ENCODE measurements at places on chromosomes 7 and 10.

DNA sequence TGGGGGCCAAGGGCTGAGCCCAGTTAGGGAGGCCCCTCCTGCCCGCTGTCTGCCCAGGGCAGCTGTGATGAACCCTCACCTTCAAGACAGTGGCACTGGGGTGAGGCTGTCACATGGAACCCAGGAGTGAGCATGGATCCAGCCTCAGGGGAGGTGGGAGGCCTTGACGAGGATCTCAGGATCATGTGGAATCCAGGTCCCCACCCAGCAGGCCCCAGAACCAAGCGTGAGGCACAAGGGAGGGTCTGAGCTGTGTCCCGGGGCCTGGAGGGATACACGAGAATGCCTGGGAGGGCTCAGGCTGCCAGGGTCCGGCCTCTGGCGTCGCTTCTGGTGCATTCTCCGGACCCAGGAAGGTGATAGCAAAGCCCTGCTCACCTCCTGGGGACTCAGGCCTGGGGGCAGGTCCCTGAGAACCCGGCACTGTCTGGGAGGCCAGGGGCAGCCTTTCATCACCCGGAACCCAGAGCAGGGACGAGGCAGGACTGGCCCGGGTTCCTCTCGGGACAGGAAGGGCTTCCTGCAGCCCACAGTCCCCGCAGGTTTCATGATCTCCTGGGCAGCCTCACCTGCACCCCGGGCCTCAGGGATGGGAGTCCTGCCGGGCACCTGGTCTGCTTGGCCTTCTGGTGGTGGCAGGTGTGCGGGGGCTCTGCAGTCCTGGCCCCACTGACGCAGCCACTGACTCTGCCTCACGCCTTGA is 17.5 kb downstream of the DPYSL4 start:
- DNase-seq = no peak

DNA sequence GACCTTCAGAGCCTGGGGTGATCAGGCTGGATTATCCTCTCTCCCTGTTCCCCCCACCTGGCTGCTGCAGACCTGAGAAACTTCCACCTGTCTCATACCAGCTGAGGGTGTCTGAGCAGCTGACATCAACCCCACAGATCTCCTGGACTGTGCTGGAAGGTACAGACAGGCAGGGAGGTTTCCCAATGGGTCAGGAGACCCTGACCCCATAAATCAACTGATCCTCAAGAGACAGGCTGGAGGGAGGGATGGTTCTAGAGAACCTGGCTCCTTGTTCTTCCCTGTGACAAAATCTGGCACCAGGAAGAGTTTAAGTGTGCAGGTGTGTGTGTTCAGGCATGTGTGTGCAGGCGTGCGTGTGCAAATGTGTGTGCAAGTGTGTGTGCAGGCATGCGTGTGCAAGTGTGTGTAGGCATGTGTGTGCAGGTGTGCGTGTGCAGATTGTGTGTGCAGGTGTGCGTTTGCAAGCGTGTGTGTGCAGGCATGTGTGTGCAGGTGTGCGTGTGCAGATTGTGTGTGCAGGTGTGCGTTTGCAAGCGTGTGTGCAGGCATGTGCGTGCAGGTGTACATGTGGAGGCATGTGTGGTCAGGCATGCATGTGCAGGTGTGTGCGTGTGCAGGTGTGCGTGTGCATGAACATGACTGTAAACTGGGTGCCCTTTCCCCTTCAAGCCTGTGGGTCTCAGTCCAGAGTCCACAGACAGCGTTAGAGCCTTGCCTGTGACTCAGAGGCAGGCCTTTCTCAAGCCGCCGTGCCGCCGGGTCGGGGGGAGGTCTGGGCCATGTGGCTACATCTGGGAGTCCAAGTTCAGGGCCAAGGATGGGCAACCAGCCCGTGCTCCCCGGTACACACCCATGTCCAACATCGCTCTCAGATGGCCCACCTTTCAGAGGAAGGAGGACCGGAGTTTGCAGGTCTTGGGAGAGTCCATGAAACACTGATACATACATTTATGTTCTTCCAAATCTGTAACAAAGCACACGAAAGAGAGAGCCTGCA is 50.1 kb upstream of the ELN start:
- DNase-seq = no peak

GRCh38 chr10:52637592-52637991 is 135.0 kb downstream of the MBL2 start:
- no peak for DNase-seq

GRCh38 chr7:117146511-117146910 is 176.3 kb downstream of the WNT2 start:
- DNase-seq = no peak

- no peak for DNase-seq
Measured at GRCh38 chr10:11579885-11580284, 31.6 kb downstream of the USP6NL start.

DNA sequence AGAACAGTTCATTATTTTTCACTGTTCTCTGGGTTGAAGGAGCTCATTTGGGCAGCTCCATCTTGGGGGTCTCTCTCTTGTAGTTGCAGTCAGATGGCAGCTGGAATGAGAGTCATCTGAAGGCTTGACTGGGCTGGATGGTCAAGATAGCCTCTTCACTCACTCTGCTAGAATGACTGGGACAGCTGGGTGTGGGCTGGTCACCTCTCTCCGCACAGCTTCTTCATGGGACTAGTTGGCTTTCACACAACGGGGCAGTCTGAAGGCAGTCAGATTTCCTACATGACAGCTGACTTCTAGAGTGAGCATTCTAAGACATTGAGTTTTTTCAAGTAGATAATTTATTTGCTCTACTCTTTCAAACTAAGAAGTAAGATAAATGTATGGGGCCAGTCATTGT is 13.1 kb downstream of the PLEKHA1 start:
- DNase-seq = no peak

- no peak for DNase-seq
Measured at GRCh38 chr7:111096997-111097396, 6.1 kb downstream of the LRRN3 start.

GRCh38 chr10:99593312-99593711 is 26.9 kb downstream of the SLC25A28 start:
- DNase-seq = no peak

- DNase-seq = no peak
Measured at GRCh38 chr10:106557951-106558733, 606.4 kb downstream of the SORCS1 start.

DNA sequence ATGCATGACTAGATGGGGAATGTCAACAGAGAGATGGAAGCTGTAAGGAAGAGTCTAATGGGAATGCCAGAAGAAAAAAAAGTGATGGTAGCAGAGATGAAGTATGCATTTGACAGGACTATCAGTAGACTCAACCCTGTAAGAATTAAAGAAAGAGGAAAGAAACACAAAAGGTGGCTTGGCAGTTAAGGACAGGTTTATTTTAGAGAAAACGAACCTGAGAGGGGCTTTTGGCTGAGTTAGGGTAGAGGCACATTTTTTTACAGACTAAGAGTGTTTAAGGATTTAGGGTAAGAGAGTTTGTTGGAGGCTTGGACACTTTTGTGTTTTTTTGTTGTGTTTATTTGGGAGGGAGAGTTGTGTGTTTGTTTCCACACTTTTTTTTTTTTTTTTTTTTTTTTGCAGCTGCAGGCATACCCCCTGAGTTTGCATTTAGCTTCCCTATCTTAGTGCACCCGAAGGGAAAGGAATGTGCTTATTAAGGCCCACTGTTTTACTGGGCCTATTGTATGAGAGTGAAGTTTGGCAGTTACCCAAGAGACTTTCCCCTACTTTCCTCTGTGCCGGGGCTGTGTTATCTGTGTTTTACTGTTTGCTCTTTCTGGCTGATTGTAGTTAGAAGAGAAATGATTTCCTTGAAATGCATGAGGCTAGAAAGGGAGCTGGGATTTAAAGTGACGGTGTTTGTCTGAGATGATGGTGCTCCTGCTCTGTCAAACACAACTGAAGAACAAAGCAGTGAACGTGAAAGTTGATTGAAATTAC is 32.0 kb downstream of the NPVF start:
- no peak for DNase-seq

DNA sequence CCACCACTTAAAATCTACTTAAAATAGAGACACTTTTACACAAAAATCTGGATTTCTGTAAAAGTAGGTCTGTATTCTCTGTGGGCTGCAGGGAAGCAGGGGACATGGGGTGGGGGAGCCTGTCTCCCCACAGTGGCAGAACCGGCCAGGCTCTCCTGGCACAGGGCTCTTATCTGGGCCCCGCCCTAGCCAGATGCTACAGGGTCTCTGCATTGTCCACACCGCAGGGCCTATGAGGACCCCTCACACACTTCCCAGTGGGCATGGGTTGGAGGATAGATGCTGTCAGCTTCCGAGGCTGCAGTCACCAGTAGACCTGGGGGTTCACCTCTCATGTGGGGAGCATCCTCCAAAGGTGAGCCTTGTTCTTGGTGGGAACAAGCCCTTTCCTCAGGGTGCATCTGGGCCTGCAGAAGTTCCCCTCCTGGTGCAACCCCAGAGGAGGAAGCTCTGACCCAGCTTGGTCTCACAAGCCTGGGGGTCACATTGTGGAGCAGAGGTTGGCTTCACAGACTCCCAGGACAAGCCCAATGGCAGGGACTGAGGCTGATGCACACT is 15.4 kb upstream of the MYL7 start:
- DNase-seq = no peak

DNA sequence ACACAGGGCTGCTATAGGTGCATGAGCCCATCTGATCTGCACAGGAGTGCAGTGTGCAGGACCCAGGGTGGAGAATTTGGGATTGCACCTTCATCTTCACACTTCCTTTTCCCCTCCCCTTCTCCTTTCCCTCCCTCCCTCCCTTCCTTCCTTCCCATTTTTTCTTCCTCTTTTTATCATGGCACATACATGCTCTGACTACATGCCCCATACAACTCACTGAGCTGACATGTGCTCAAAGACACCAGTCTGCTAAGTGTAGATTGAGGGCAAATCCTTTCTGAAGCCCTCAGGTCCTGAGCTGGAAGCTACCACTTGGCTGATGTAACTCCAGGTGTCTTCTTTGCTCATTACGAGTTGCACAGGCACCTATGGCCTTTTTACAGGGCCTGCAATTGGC is 365.3 kb upstream of the ZNF32 start:
- no peak for DNase-seq

DNA sequence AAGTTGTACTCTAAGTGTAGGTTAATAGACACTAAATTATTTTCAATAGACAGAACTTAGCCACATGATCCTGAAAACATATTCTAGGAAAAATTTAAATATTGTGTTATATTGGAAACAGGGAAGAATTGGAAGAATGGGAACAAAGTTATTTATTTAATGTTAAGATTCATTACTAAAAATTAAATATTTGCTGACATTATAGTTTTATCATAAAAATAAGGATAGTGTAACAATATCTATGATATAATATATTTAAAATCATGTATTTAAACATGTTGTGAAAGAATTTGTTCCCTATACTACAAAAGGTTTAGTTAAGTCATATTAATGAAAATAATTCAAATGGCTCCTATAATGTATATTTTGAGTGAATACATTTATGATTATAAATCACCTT is 120.1 kb upstream of the TEX47 start:
- no peak for DNase-seq

GRCh38 chr7:5214641-5215040 is 24.6 kb downstream of the WIPI2 start:
- no peak for DNase-seq

GRCh38 chr7:1914743-1915142 is 244.7 kb downstream of the ELFN1 start:
- no peak for DNase-seq

- DNase-seq = no peak
Measured at GRCh38 chr7:22333680-22334141, 23.2 kb downstream of the RAPGEF5 start.

DNA sequence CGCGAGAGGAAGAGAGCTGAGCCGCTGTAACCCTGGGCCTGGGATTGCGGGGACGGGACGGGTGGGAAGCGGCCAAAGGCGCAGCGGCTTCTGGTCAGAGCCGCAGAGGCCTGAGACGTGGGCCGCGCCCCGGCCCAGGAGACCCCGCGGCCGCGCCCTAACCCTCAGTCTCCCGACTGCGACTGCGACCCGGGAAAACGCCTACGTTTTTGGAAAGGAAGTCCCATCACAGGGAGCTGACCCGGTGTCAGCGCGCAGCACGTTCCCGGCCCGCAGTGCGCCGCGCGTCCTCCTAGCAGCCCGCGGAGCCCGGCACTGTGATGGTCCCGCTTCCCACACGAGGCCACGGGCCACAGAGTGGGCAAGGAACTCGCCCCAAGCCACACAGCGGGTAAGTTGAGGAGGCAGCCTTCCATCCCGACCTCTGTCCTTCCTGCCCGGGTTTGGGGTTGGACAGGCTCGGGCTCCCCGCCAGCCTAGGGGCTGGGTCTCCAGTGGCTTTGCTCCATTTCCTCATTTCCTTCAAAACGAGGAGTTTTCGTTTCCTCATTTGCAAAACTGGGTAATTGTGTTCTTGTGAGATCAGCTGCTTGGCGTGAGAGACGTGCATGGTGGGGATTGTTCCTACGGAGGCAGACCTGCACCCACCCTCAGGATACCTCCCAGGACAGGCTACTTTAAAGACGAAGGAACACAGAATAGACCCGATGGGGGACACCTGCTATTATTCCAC is 1.2 kb downstream of the GPNMB start:
- DNase-seq = no peak
